Karpas-422 (cell line): ENCODE measurements at places on chromosomes 2 and 18. TPM values are rescaled to one million over a fixed set of nuclear protein-coding genes. Genes with fewer than 3 reads are reported as not detected.

The CRYGD gene
- total RNA-seq = not detected in 2 replicates

The HOXD11 gene
- total RNA-seq = not detected in 2 replicates

GRCh38 chr18:76679945-76680344 is 142.4 kb upstream of the ZNF236 start:
- no peak for DNase-seq

DNA sequence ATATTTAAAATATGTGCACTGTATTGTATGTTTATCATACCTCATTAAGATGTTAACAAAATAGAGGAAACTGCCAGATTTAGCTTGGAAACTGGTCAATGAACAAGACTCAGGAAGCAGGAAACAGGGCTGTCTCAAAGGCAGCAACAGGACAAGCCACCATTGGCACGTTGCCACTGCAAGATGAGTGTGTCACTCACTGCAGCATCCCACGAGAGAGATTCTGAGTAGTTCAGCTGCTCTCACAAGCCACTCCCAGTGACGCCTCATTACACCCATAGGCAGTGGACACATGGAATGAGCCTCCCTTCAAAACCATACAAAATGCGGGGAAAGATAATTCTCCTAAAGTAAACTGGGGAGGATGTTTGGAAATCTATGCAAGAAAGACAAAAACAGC is 181.9 kb upstream of the DLGAP1 start:
- DNase-seq = peak; percentile 87

GRCh38 chr2:50748671-50749070 is 283.3 kb downstream of the NRXN1 start:
- no peak for DNase-seq

DNA sequence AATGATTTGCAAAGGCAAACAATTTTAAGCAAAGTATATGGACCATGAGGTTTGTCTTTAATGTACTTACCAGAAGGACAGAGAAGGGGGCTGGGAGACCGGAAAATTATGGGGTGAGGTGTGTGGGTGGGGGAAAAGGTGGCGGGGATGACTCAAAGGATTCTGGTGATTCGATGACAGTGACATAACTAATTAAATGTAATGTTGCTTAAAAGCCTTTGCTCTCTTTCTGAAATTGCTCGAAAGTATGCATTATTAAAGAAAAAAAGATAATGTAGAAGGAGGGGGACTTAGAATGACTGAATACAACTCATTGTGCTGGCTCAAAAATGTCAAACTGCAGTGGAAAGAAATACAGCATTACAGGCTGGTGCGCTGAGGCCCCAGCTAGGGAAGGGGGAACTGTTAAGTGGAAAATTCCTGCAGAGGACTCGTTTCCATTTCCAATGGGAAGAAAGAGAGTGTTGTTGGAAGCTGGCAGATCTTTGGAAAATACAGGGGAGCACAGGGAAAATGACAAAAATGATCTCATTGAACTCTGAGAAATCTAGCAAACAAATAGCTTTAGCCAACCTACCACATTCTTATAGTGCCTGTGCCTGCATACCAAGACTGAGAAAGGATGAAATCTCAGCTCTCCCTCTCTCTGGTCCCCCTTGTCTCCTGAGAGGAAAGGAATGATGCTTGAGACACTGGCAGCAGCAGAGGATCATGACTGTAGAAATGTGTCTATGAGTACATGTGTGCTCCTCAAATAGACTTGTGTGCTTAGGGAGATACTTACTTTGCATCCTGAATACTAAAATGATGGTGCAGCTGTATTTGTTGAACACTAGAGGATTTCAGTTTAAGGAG is 632.4 kb downstream of the NYAP2 start:
- DNase-seq = no peak

DNA sequence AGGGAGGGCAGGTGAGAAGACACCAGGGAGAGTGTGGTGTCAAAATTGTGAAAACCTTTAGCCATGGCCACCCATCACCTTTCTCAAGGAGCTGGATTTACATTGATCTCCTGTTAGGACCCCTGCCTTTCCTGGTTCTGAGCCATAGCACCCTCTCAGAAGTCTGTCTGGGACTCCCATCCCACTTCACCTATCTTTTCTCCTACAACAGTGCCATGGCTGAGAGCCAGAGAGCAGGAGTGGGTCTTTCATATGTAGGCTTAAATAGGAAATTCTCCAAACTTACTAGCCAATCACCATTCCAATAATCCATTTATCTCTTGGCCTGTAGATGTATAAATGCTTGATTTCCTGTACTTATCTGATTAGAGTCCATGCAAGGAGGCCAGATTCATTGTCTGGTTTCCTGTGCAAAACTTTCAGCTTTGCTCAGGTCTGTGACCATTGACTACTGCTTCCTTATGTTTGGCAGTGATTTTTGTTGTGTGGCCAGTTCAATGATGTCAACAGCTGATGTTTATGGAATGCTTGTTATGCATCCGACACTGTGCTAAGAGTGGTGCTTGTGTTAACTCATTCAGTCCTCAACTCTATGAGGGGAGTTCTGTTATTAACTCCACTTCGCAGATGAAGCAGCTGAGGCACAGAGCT is 57.6 kb upstream of the IGFBP5 start:
- DNase-seq = no peak
